ENCODE measurements at places on chromosomes 16 and 17.
A peak's percentile ranks its signal among the peaks of the same experiment; 100 is the strongest.

GRCh38 chr16:66936462-66936861, 1.1 kb downstream of the CES2 start:
- DNase-seq = no peak
- H3K36me3 ChIP-seq = peaks cover 62% of the 10 kb centered on the region
- peak overlapping the region; percentile 63 for H3K4me3 ChIP-seq

DNA sequence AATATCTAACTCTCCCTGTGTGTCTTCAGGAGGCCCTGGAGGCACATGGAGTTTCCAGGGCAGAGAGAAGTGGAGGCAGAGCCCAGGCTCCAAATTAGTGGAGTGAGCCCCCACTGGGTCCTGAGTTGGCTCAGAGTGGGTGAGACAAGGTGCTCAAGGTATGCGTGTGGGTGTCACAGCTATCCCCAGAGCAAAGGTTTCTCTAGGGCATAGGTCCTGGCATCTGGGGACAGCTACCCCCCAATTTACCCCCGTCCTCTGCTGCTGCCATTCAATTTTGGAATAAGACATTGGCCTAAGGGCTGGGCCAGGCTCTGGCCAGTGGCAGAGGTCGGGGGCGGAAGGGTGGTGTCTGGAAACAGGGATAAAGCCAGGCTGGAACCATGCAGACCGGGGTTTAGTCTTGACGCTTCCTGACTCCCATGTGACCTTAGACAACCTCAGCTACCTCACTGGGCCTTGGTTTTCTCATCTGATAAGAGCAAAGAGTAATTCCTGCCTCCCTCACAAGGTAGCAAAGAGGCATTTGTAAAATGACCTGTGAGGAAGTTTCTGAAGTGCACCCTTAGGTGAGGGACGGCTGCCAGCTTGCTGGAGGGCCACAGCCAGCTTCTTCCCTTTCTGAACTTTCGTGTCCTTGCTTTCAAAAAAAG, 78.2 kb upstream of the TMEM97 start:
- no peaks in the 10 kb centered on the region for H3K4me1 ChIP-seq
- no peak overlapping the region for H3K4me3 ChIP-seq
- H3K36me3 ChIP-seq = no peaks in the 10 kb centered on the region
- no peak overlapping the region for H3K27ac ChIP-seq

DNA sequence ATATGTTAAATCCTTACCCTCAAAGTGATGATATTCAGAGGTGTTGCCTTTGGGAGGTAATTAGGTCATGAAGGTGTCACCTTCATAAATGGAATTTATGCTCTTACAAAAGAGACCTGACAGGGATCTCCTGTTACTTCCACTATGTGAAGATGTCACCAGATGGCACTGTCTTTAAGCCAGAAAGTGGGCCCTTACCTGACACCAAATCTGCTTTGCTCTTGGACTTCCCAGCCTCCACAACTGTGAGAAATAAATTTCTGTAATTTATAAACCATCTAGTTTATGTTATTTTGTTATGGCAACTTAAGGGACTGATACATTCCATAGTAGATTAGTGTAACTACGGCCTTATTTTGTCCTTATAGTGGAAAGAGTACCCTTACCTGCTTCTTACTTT, 358.3 kb upstream of the SALL1 start:
- no peaks in the 10 kb centered on the region for H3K27me3 ChIP-seq
- H3K27ac ChIP-seq = no peak overlapping the region
- no peak overlapping the region for H3K4me3 ChIP-seq
- H3K36me3 ChIP-seq = no peaks in the 10 kb centered on the region

GRCh38 chr17:32527146-32527545, 40.4 kb downstream of the CDK5R1 start:
- DNase-seq = no peak
- H3K27ac ChIP-seq = no peak overlapping the region
- no peaks in the 10 kb centered on the region for H3K27me3 ChIP-seq
- H3K4me1 ChIP-seq = peaks cover 55% of the 10 kb centered on the region
- peaks cover 13% of the 10 kb centered on the region for H3K36me3 ChIP-seq
- H3K4me3 ChIP-seq = no peak overlapping the region

- no peaks in the 10 kb centered on the region for H3K4me1 ChIP-seq
- peaks cover 10% of the 10 kb centered on the region for H3K27me3 ChIP-seq
- H3K36me3 ChIP-seq = no peaks in the 10 kb centered on the region
- no peak for DNase-seq
- H3K27ac ChIP-seq = no peak overlapping the region
- H3K4me3 ChIP-seq = no peak overlapping the region
These were observed 28.9 kb upstream of the MAP3K14 start for GRCh38 chr17:45345554-45346215.

DNA sequence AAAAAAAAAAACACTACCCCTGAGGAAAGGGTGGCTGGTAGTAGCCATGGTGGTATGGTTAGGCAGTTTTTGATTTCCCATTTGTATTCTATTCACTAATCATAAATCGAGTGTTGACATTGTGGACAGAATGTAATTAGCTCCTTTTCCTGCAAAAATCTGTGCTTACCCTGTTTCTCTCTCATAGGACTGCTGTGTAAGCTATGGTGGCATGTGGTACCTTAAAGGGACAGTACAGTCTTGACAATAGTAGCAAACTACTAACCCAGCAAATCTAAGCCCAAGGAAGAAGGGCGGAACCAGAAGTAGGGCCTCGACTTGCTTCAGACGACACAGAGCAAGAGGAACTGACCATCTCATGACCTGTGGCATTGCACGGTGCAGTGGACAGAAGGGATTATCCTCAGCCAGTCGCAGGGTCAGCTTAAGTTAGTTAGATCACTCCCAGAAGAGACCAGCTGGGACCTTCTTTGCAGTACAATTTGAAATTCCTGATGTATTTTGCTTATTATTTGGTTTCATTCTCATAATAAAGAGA, 36.3 kb downstream of the POLR3E start:
- H3K4me3 ChIP-seq = no peak overlapping the region
- peaks cover 8% of the 10 kb centered on the region for H3K4me1 ChIP-seq
- H3K27me3 ChIP-seq = no peaks in the 10 kb centered on the region
- H3K36me3 ChIP-seq = peaks cover 90% of the 10 kb centered on the region

- no peak overlapping the region for H3K27ac ChIP-seq
- DNase-seq = no peak
- peaks cover 7% of the 10 kb centered on the region for H3K4me1 ChIP-seq
- H3K27me3 ChIP-seq = peaks cover 33% of the 10 kb centered on the region
These were observed 16.4 kb downstream of the FOXL1 start for GRCh38 chr16:86594721-86595120.

DNA sequence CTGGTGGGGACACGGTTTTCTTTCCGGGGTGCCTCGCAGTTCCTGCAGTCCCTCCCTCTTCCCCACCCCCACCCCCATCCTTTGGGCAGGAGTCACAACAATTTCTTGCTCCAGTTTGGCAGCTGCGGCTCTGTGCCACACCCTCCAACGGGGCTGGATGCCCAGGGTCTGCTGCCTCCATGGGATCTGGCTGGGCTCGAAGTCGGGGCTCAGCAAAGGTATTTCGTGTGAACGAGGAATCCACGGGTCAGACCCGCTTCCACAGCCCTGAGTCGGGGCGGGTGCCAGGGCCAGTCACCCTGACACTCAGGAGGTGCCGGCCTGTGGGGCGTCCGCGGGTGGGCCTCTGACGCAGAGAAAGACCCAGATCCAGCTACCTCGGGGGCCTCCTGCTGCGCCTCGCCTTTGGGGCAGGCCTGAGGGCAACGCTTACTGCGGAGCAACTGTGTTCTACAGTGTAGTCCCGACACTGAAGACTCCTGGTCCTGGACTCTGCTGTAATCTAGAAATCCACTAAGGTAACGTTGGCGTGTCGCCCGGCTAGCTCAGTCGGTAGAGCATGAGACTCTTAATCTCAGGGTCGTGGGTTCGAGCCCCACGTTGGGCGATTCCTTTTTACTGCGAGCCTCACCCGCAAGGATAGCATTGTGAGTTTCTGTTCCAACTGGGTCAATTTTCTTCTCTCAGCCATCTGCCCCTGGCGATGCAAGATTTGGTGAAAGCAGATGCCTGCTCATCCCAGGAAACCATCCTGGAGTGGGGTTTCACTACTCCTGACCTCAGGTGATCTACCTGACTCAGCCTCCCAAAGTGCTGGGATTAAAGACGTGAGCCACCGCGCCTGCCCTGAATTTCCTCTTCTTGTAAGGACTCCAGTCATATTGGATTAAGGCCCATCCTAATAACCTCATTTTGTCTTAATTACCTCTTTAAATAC, 12.6 kb upstream of the OR1F1 start:
- no peak overlapping the region for H3K4me3 ChIP-seq
- H3K27ac ChIP-seq = no peak overlapping the region
- H3K27me3 ChIP-seq = peaks cover 76% of the 10 kb centered on the region
- no peak for DNase-seq

DNA sequence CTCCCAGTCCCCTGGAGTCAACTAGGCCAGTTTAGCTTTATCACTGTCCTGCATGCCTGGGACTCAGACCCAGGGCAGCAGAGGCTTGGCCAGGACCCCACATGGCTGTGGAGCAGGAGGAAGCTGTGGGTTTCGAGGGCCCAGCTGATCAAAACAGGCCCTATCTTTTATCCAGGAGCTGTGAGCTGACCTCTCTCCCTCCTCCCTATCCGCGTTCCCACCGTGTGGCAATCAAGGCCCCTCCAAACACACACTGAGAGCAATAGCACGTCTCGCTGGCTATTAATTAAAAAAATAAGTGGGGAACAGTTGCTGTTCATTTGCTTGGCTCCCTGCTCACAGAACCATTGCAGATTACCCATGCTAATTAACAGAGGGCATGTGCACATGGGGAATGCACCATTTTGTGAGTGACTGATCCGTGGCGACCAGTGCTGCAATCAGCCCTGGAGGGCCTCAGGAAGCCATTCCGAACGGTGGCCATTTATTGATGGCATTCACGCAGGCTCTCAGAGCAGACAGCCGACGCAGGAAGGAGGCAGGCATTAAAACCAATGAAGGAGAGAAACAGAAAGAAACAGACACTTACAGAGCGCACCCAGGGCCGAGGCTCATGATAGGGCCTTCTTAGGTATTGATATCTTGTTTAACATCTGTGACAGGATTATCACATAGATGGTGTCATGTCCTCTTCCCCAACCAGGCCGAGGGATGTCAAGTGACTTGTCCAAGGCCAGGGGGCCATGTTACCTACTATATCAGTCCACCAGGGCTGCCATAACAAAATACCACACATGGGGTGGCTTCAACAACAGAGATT, 157.1 kb downstream of the KATNIP start:
- H3K27ac ChIP-seq = no peak overlapping the region
- no peaks in the 10 kb centered on the region for H3K27me3 ChIP-seq
- H3K36me3 ChIP-seq = no peaks in the 10 kb centered on the region

DNA sequence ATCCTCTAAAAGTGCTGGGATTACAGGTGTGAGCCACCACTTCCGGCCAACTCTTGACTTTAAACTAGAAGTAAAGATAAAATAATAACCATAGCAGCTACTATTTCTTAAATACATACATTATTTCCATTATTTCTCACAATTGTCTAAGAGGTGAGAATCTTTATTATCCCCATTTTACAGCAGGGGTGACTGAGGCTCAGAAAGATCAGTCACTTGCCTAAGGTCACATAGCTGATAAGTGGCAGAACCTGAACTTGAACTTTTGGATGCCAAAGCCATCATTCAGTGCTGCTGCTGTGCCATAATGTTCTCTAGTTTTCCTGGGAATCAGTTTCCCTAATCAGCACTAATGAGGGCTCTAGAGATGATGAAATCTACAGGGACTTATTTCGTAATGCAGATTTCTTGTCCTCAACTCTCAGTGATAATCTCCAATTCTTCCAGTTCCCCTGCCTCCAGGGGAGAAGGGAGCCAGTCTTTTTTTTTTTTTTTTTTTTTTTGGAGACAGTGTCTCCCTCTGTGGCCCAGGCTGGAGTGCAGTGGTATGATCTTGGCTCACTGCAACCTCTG, 25.2 kb upstream of the GPRC5B start:
- H3K4me3 ChIP-seq = no peak overlapping the region
- peaks cover 7% of the 10 kb centered on the region for H3K4me1 ChIP-seq
- no peaks in the 10 kb centered on the region for H3K36me3 ChIP-seq
- peaks cover 5% of the 10 kb centered on the region for H3K27me3 ChIP-seq
- no peak overlapping the region for H3K27ac ChIP-seq
- no peak for DNase-seq

GRCh38 chr16:72060405-72060804, 2.6 kb upstream of the HPR start:
- no peaks in the 10 kb centered on the region for H3K27me3 ChIP-seq
- H3K4me1 ChIP-seq = no peaks in the 10 kb centered on the region
- H3K27ac ChIP-seq = no peak overlapping the region
- DNase-seq = no peak
- no peak overlapping the region for H3K4me3 ChIP-seq

DNA sequence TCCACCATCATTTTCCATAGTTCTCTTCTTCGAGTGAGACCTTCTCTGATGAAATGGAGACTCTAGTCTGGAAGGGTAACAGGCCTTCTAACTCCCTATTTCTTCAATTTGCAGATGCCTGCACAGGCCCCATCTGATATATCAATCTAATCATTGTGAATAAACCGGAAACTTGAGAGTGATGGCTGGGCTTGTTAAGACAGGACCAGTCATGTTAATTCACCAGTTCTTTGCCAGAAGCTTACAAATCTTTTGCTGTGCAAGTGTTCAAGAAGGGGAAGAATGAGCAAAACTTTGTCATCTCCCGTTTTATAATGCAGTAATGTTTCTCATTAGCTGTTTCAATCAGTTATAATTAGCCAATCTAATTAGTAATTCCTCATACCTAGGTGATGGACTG, 1561.3 kb upstream of the GOT2 start:
- H3K27me3 ChIP-seq = no peaks in the 10 kb centered on the region
- H3K36me3 ChIP-seq = no peaks in the 10 kb centered on the region
- no peaks in the 10 kb centered on the region for H3K4me1 ChIP-seq
- H3K27ac ChIP-seq = no peak overlapping the region

DNA sequence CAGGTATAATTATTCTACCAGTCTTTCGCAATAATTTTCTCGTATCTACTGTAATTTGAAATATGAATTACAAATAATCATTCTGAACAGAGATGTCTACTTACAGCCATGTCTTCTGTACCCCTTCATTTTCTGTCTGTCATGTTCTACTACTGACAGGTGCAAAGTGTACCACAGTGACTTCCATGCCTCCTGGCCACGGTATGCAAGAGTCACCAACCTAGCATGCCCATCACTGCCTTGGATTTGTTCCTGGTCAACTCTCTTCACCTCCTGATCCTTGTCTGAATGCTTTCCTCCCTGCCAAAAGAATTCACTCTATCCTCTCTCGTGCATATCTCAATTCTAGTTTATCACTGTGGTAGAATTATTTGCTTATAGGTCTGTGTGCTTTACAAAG, 755.4 kb downstream of the KCNJ2 start:
- no peak for DNase-seq
- H3K27ac ChIP-seq = no peak overlapping the region
- no peaks in the 10 kb centered on the region for H3K27me3 ChIP-seq
- H3K4me3 ChIP-seq = no peak overlapping the region
